Stimulated activated CD8-positive, alpha-beta memory T cell treated with anti-CD3 and anti-CD28 coated beads, Interleukin-12 subunit alpha, Interleukin-12 subunit beta, amount 100 ng/mL, for 1 hour (primary cell): ENCODE measurements at places on chromosomes 11 and 22.
A peak's percentile ranks its signal among the peaks of the same experiment; 100 is the strongest.

DNA sequence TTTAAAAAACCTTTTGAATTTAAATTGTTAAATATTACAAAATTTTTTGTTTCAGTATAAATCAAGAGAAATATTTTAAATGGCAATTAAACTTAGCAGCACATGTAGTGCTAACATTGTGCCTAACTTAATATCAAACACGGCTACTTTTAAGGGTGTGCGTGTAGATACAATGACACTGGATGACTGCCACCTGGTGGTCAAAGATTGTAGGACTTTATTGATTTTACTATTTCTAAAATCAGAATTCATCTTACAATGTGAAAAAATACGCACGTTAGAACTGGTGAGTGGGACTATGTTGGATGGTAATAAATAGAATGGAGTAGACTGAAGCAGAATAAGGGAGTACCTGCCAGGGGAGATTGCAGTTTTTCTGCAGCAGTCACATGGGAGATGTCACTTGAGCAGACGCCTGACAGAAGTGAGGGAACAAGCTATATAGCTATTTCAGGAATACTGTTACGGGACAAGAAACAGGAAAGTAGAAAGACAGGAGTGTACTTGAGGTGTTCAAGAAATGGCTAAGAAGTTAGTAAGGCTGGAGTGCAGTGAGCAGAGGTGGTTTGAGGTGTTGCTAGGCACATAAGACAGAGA lies 52.9 kb downstream of the UVRAG start:
- DNase-seq, result peak; percentile 37

- DNase-seq, result no peak
Measured at GRCh38 chr11:17406082-17406817, 17.8 kb upstream of the KCNJ11 start.

GRCh38 chr22:46657996-46658947 lies 38.1 kb downstream of the GRAMD4 start:
- DNase-seq, result no peak

- no peak for DNase-seq
Measured at GRCh38 chr11:66996609-66997273, 21.6 kb downstream of the C11orf86 start.

DNA sequence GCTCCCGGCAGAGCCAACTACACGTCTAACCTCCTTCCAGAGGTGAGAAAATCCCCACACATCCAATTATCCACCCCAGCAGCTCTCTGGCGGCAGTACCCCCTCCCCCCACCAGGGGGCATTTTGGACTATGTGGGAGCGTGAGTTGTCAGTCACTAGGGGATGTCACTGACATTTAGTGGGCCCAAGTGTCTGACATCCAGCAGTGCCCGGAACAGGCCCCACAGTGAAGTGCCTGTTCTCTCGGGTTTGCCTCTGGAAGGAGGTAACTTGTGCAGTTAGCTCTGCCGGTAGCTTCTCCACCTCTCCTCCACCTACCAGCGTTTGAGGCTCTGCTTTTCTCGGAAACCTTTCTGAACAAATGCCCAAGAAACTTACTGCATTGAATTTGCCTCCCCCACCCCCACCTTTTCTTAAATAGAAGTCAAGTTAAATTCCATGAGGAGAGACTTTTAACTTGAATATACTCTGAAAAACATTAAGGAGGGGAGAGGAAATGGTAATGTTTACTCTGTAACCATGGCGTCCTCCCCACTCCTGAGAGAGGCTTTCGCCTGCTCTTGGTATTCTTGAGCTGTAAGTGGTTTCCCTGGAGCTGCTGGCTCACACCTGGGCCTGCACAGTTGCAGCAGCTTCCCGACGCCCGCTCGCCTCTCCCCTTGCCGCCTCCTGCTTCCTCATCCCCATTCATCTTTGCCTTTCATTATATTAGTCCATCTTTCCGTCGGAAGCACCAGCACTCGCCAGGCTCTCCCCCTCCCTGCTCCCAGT lies 112.8 kb downstream of the WNT7B start:
- DNase-seq, result peak; percentile 56

GRCh38 chr11:120128392-120129119 lies 9.4 kb downstream of the TRIM29 start:
- no peak for DNase-seq
